ENCODE measurements at places on chromosomes 5 and 9.

GRCh38 chr9:95574866-95575553, 58.2 kb upstream of the PTCH1 start:
- DNase-seq, result no peak

DNA sequence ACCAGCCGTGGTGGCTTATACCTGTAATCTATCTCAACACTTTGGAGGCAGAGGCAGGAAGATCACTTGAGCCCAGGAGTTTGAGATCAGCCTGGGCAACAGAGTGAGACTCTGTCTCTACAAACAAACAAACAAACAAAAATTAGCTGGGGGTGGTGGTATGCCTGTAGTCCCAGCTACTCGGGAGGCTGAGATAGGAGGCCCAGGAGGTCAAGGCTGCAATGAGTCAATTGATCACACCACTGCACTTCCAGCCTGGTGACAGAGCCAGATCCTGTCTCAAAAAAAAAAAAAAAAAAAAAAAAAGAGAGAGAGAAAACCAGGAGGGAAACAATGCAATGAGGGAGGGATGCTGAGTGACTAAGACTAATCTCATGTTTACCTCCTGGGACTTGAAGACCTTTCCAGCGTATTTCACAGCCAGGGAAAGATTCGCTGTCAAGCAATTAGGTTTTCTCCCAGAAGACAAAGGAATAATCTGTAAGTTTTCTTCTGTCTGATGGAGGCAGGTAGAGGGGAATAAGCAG, 51.1 kb upstream of the MIER3 start:
- DNase-seq, result no peak

DNA sequence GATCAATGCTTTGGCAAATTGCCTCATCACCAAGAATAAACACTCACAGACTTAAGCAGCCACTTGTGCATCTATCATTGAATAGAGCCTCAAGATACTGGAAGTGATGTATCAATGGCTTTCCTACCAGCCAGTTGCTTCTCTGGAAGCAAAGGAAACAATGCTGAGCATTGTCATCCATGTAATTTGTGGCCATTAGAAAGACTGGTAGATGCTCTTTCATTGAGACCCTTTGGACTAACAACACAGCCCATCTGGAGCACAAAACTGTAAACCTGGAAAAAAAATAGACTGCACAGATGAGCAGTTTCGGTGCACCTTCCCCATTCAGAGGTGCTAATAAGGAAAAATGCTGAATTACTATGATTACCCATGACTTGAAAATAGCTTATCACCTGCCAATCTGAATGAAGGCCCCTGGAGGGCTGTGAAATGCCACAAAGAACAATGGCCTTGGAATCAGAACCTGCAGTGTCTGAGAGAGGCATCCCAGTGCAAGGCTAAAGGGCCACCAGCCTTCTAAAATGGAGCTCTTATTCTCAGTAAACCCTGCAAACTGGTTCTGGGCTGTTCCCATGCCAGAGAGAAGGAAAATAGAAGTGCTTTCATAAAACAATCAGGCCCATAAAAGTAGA, 127.5 kb downstream of the RFK start:
- DNase-seq, result no peak

DNA sequence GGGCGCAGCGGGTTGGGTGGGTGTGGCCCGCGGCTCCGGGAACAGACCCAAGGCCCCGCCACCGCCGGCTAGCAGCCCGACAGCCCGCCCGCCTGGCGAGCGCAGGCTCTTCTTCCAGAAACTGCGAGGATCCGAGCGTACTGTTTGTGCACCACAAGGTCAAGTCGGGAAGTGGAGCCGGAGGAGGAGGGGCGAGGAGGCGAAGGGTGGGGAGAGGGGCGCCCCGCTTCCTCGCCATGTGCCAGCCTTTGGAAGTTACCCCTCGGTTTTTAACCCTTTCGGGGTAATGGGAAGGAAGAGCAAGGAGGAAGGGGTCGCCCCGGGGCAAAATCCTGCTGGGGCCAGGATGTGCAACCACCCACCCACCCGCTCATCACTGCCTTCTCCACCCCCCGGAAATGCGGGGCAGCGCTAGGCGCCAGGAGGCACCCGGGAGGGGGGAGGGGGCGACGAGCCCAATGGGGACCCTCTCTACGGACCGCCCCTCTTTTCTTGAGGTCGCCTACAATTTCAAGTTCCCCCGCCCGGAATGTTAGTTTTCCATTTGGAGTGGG, 1.1 kb upstream of the JADE2 start:
- DNase-seq, result peak; percentile 74

DNA sequence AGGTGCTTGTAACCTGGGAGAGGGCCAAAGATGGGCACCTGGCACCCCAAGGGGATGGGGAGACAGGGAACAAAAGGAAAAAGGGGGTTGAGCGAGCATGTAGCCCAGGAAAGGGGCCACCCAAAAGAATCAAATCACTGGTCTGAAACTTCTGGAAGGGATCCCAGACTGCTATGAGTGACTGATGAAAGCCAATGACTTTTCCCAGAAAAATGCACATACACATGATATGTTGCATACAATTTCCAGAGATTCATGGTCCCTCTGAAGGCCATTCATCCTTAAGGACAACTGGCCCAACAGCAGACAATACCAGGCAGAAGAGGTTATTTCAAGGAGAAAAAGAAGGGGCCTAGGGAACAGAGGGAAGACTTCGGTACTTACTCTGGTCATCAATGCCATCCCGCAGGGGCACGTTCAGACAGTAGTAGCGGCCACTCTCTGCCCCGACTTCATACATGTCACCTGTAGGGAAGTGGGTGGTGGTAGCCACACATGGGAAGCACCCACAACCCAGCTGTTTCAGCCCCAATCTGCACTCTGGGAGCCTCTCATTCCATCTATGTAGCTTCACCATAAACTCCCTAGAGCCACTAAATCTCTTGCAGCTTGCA, 8.4 kb downstream of the HDAC3 start:
- DNase-seq, result no peak

DNA sequence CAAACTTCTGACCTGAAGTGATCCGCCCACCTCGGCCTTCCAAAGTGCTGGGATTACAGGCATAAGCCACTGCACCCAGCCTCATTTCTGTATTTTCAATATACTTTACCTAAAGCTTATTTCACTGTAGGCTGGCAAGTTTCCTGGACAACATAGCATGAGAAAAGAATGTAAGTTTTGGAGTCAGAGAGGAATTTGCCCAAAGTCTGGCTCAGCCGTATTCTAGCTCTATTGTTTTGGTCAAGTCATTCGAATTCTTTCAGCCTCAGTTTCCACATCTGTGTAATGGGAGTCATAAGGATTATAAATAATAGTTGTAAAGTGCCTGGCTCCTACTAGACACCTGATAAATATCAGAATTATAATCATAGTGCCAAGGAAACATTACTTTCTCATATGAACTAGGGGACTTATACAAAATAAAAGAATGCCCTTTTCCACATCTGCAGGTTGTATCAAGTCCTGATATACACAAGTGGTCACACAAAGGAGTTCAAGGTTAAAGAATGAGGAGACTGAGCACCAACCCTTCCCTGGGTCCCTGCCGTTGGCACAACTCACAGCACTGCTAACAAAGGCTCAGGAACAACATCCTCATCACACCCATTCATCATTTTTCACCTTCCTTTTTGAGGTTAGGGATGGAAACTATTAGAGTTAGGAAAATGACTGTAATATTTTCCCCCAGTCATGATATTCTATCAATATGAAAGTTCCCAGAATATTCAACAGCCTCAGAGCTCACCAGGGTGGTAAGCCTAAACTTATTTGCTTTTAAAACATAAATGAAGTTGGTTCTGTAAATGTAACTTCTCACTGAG, 34.6 kb upstream of the RAI14 start:
- DNase-seq, result no peak

DNA sequence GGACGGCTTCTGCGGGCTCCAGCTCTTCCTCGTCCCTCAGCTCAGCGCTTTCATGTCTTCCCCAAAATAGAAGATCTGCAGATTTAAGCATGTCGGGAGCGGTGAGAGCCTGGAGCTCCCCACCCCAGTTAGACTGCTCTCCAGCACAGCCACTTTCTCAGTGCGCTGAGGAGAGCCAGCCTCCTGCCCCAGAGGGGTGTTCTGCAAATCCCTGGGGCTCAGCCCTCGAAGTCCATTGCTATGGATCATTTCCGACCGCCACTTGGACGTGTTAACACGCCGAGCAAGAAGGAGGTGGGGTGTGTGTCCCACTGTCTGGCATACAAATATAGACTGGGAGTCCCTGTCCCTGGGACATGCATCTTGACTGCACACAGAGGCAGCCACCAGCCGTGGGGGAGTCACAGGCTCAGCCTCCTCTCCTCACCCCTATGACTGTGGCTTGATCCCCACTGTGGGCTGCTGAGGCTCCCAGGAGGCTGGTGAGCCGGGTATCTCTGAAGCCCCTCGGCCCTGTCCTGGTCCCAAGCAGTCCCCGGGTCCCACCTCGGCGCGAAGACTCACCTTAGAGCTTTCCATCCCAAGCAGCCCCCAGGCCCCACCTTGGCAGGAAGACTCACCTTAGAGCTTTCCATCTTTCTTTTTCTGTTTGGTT, 30.0 kb upstream of the RNF130 start:
- DNase-seq, result no peak

DNA sequence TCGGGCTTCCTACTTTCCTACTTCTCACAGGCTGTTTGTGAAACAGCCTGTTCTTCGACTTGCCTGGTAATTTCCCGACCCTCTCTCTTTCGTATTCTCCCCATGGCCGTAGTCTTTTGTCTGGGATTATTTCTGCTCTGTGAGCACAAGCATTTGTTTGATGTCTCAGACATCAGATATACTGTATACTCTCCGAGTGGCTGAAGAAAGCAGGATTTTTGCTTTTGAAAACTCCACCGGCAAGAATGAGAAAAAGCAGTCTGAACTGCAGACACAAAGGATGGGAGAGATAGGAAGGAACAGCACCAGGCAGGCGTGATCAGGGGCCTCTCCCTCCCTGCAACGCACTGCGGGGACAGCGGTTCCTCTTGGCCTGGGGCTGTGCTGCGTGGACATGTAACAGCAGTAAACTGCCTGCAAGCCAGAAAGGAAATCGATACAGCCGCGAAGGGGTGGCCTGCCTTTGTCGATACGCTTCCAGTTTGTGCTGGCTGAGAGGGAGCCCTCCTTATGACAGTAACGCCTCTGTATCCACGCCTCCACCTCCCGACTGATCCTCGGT, 313.9 kb upstream of the TLE4 start:
- no peak for DNase-seq

DNA sequence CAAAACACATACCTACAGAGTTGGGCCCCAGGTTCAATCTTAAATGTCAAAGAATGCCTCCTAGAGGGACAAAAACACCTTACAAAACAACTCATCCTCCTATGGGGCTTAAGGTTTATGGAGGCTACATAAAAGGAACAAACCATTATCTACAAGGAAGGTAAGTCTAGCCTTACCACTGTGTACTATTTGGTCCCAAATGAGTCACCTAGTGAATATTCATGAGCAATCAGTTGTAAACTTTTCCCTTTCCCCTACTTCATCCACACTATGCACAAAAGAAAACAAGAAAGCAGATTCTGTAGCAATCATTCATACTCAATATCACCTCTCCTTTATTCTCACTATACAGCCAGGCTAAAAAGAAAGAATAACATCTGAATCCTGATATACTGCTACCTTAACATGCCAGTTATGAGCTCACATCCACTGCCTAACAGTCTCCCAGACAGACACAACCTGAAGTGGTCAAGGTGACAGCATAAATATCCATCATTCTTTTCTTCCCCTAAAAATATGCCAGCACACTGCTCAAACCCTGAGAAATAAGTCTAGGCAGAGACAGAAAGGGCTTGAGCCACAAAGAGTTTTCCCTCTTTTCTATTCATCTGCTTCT, 6.2 kb downstream of the OXCT1 start:
- DNase-seq, result no peak
